GM10248 (cell line): ENCODE measurements at places on chromosomes 11 and 22.
A peak's percentile ranks its signal among the peaks of the same experiment; 100 is the strongest.

- DNase-seq, result no peak
Observed at GRCh38 chr11:60059521-60060240, 3.2 kb downstream of the MS4A3 start.

- DNase-seq, result no peak
Observed at GRCh38 chr11:103850419-103851165, 185.8 kb upstream of the DDI1 start.

GRCh38 chr11:67379061-67380058 is 6.0 kb upstream of the CLCF1 start:
- no peak for DNase-seq

DNA sequence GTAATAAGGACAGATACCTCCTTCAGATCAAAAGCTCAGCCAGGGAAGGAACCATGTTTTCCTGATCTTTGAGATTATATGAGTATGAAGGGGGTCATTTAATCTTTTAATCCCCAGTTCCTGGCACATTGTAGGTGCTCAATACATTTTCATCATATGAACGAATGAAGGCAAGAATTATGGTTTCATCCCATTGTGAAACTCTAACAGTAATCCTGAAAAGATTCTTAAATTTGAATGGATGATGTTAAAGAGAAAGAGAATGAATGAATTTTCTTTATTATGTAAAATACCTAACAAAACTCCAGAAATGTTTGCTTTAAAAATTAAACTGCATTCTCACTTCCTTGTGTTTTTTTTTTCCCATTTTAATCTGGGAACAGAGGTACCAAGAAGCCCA is 162.2 kb upstream of the MTMR2 start:
- no peak for DNase-seq

DNA sequence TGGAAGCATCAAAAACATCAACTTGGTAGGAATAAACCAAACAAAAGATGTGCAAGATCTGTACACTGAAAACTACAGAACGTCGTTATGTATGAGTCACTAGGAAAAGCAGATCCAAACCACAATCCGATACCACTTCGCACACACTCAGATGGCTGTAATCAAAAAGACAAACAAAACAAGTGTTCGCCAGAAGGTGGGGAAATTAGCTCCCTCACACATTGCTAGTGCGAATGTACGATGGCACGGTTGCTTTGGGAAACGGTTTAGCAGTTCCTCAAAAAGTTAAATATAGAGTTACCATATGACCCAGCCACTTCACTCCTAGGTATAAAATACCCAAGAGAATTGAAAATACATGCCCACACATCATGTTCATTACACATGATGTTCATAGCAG is 14.8 kb upstream of the CARD10 start:
- no peak for DNase-seq

GRCh38 chr11:73225001-73225686 is 7.1 kb downstream of the P2RY2 start:
- no peak for DNase-seq

GRCh38 chr11:29173660-29174062 is 843.2 kb downstream of the KCNA4 start:
- DNase-seq, result no peak

GRCh38 chr11:112235750-112236390 is 9.6 kb downstream of the PTS start:
- no peak for DNase-seq

- DNase-seq, result peak; percentile 98
Observed at GRCh38 chr22:21952586-21953571, at the start of gene PPM1F. PPM1F (minus strand) TSS chr22:21952848; CDS start chr22:21946048, 6,800 bp downstream.

GRCh38 chr11:47572715-47573255 is 6.0 kb downstream of the KBTBD4 start:
- no peak for DNase-seq

DNA sequence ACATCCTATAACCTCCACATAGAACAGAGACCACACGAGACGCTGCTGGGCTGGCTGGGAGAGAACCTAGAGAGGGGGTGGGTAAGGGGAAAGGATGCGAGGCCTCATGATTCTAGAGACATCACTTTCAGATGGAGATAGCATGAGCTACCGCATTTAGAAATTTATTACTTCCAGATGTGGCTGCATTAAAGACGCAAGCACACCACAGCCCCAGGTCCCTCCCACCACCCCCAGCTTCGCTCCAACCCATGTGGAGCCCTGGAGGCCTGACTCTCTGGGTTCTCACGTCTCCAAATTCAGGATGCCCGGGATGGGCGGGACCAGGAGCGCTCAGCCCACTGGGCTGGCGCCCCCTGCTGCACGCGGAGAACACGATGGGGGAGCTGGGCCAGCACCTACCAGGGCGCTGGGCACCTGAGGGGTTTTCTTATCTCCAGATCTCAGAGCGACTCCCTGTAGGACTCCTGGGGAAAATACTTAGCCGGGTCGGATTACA is 13.6 kb downstream of the MRPL21 start:
- no peak for DNase-seq

DNA sequence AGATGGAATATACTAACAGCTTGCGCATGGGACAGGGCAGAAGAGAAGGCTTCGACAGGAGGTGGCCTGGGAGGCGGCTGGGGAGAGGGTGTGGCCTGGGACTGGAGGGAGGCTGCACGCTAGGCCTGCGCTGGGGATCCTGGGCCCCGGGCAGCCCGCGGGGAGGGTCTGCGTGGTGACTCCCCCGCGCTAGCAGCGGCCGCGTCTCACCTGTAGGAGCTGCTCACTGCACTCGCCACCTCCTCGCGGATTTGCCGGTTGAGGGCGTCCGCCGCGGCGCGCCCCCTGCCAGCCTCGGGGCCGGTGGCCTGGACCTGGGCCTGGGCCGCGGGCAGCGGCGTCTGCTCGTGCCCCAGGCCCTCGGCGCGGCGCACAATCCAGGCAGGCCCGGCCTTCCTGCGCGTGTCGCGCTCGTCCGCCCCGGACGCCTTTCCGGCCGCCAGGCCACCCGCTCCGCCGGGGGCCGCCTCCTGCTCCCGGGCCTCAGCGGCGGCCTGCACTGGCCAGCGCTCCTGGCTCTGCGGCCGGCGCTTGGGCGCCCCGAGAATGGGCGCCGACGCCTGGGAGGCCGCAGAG is 1.5 kb downstream of the MAP6 start:
- DNase-seq, result peak; percentile 43

DNA sequence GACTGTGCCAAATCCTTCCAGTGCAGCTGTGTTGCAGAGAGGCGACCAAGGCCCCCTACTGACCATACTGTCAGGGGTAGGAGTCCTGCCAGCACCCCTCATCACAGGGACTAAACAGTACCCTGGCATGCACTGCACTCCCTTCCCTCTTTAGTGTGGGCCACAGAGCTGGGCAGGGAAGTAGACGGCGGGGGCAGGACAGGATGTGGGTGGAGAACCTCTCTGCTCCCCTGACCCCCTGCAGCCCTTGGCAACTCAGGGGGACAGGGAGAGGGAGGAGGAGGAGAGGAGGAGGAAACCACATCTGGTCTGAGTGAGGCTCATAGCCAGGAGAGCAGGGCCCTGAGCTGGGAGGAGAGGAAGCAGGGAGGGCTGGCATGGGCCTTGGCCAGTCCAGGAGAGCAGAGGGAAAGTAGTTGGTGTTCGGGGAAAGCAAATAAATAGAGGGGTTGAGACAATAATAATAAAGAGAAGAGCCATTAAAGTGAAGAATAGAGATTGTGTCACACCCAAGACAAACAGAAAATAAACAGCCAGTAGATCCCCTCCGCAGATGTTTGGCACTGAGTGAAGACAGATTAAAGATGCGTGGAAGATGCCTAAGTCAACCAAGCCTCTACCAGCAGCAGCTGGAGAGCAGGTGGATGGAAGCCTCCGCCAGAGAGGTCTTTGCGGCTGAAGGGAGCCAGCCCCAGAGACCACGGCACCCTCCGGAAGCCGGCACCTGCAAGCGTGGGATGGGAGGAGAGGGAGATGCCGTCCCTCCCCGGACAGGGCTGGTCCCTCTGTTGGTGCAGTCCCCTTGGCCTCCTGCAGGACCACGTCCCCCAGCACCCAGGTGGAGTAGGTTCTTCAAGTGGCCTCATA is 61.5 kb downstream of the RPUSD4 start:
- no peak for DNase-seq

DNA sequence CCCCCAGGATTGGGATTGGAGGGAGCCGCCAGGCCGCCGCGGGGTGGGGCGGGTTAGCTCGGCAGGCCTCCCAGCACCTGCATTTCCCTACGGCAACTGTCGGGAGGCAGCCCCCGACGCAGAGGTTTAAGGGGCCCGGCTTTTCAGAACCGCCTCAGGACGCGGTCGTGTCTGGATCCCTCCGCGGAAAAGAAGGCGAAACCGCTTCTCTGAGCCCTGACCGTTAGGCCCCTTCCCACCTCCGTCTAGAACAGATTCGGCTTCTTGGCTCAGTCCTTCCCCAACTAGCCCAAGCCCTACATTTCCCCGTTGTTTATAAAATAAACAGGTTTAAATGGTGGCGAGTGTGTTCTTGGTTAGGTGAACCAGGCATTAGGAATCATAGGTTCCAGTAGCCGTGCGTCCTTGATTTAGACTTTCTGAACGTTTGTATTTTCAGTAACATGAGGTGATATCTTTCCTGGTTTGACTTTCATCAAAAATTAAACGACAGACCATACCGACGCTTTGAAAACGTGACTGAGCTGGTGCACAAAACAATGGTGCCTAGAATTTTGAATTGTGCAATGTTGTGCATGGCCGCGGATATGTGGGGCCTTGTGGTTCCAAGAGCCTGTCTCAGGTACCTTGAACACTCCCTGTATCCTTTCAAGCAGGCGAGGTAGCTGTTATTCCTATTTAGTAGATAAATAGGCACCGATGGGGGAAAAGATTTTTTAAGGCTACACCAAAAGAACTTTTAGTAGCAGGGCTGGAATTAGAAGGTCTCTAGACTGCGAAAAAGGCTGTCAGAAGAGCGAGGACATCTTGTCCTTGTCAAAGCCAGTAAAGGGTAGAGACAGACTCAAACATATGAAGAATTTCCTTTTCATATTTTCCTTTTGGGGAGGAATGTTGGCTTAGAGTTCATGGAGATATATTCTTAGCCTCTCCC is 1.2 kb upstream of the HSPA8 start:
- DNase-seq, result no peak

GRCh38 chr22:35578836-35579575 is 38.1 kb downstream of the MB start:
- DNase-seq, result no peak

- no peak for DNase-seq
Observed at GRCh38 chr11:72263361-72263760, 19.4 kb upstream of the PHOX2A start.

DNA sequence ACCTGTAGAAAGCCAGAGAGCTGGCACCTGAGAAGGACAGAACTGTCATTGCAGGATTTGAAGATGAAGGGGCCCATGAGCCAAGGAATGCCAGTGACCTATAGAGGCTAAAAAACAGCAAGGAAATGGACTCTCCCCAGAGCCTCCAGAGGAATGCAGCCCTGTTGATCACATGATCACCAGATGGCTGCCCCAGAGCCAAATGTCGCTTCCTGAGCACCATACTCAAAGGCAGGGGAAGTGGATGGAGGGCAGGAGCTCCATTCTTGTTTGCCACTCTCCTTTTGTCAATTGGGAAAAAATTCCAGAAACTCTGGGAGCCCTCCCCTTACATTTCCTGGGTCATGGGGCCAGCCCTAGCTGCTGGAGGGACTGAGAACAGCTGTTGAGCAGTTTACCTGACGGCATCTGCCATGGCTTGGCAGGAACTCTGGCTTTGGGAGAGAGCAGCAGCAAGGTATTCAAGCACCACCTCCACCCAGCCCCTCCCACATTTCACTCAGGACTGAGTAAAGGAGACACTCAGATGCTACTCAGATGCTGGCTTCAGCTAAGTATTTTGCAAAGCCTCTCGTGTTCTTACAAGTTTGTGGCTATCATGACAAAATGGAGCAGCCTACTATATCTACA is 46.9 kb downstream of the DKK3 start:
- no peak for DNase-seq

- DNase-seq, result no peak
Observed at GRCh38 chr22:48781868-48782267, 1045.8 kb downstream of the BRD1 start.
